Natural killer cell (primary cell): ENCODE measurements at places on chromosomes 1 and 21. TPM values are rescaled to one million over a fixed set of nuclear protein-coding genes. Genes with fewer than 3 reads are reported as not detected.

SWT1 gene
- total RNA-seq = 4.0 TPM

SH2D1B gene
- 133 TPM for total RNA-seq

SLC16A4 gene
- total RNA-seq = 0.34 TPM

SLC5A3 gene
- total RNA-seq = 14.5 TPM

ZMYND12 gene
- total RNA-seq = 0.47 TPM

PDZK1IP1 gene
- not detected for total RNA-seq

PRDM16 gene
- total RNA-seq = not detected

AKNAD1 gene
- total RNA-seq = not detected

NHLH1 gene
- total RNA-seq = not detected

STYXL2 gene
- total RNA-seq = not detected

SPATA45 gene
- not detected for total RNA-seq

CD1E gene
- total RNA-seq = not detected

TLR5 gene
- 0.41 TPM for total RNA-seq

FCRL2 gene
- total RNA-seq = 0.49 TPM

WNT3A gene
- total RNA-seq = not detected

TEX38 gene
- total RNA-seq = not detected

ARHGEF11 gene
- total RNA-seq = 2.8 TPM

CNIH3 gene
- total RNA-seq = 5.4 TPM

MTARC2 gene
- 0.45 TPM for total RNA-seq
